Adrenal gland (tissue), 19 donors: ENCODE measurements at places on chromosomes 5 and 9.
A peak's percentile ranks its signal among the peaks of the same experiment; 100 is the strongest.

DNA sequence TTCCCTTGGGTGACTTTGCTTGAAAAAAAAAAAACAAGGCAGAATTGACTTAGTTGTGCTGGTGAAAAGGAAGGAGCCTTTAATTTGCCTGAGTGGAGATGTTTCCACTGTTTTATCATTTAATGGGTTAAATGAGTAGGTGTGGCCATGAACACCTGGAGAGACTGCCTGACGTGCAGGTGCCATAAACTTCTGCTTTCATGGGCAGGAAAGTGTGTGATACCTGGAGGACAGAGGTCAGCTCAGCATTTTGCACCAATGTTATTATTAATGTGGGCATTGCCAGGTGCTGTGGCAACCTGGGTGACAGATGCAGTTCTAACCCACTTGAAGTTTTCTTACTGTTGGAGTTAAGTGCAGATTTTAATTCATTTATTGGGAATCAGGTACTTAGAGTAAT is 145.4 kb downstream of the CD180 start:
- H3K36me3 ChIP-seq = no peaks in the 10 kb centered on the region
- no peak overlapping the region for H3K27ac ChIP-seq
- H3K4me1 ChIP-seq = peaks cover 31% of the 10 kb centered on the region
- H3K4me3 ChIP-seq = no peak overlapping the region
- DNase-seq = no peak
- H3K27me3 ChIP-seq = no peaks in the 10 kb centered on the region

DNA sequence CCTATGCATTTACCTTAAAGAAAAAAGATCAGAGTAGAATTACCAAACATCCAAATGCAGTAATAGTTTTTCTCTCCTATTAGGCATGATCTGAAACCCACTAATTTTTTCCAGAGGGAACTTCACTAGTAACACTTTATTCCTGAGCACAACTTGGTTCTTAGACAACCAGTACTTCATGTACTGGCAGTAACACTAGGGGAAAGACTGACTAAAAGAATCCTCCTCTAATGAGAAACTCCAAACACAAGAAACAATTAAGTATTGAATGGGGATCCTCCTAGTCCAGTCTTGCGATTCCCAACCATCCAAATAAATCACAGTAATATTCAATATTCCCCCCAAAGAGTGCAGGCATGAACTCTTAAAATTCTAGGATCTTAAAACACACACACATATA is 48.9 kb downstream of the ZNF608 start:
- no peak for DNase-seq
- H3K27ac ChIP-seq = peak overlapping the region; percentile 14
- no peaks in the 10 kb centered on the region for H3K36me3 ChIP-seq
- no peak overlapping the region for H3K4me3 ChIP-seq

GRCh38 chr9:87128844-87129493 is 181.7 kb upstream of the GAS1 start:
- no peak for DNase-seq
- H3K36me3 ChIP-seq = no peaks in the 10 kb centered on the region
- no peaks in the 10 kb centered on the region for H3K27me3 ChIP-seq
- no peaks in the 10 kb centered on the region for H3K4me1 ChIP-seq
- H3K27ac ChIP-seq = no peak overlapping the region
- H3K4me3 ChIP-seq = no peak overlapping the region

GRCh38 chr9:73034962-73035361 is 82.1 kb upstream of the ALDH1A1 start:
- H3K4me3 ChIP-seq = no peak overlapping the region
- no peaks in the 10 kb centered on the region for H3K4me1 ChIP-seq
- no peak for DNase-seq
- no peaks in the 10 kb centered on the region for H3K27me3 ChIP-seq
- H3K36me3 ChIP-seq = no peaks in the 10 kb centered on the region

DNA sequence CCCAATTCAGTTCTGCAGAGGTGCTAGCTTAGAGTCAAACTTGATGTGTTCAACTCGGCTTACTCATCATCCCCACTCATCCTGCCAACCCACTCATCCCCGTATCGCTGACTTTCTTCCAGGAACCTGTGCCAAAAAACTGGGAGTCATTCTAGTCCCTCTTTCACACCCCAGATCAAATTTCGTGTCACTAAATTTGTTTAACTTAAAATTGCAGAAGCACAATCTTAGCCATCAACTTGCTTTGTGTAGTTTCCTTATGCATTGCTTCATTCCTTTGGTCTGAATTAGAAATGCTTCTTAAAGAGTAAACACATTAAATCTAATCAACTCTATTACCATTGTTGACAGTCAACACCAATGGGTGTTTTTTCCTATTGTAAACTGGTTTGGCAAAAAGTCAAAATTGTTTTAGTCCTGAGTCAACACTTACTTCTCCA is 162.4 kb downstream of the TTC39B start:
- no peaks in the 10 kb centered on the region for H3K36me3 ChIP-seq
- no peak for DNase-seq
- H3K27me3 ChIP-seq = no peaks in the 10 kb centered on the region
- no peak overlapping the region for H3K4me3 ChIP-seq
- H3K27ac ChIP-seq = no peak overlapping the region

DNA sequence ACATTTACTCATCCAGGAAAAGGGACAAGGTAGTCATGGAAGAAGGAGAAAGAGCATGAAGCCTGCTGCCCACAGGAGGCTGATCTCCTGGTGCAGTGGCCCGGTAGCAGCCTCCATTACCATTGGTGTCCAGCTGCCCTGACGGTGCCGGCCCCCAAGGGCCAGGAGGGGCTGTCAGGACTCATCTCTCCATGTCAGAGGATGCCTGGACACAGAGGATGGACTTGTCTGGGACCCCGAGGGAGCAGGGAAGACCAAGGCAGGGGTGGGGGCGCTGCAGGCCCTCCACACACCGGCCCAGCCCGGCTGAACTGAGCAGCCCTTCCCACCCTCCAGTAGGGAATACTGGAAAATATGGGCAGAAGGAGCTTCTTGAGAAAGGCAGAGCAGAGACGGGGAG is 52.2 kb downstream of the IRX2 start:
- H3K27ac ChIP-seq = no peak overlapping the region
- no peak overlapping the region for H3K4me3 ChIP-seq
- no peaks in the 10 kb centered on the region for H3K27me3 ChIP-seq
- H3K36me3 ChIP-seq = no peaks in the 10 kb centered on the region
- no peaks in the 10 kb centered on the region for H3K4me1 ChIP-seq

DNA sequence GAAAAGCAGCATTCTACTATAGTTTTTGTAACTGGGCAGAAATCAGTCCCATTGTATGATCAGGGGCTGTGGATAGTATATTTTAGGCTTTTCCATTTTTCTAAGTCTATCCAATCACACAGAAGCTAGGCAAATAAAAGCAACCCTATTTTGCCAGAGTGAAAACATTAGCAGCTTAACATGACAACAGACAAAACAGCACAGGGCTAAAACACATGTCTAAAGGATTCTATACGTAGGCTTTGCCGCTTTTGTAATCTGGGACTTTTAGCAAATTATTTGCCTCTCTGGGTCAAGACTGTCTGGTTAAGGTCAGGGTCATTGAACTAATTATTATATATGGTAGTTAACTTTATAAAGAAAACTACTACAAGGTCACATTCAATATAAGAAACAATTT is 4.2 kb downstream of the MARCHF3 start:
- H3K27me3 ChIP-seq = no peaks in the 10 kb centered on the region
- H3K4me1 ChIP-seq = peaks cover 10% of the 10 kb centered on the region
- H3K27ac ChIP-seq = no peak overlapping the region
- DNase-seq = no peak
- H3K36me3 ChIP-seq = no peaks in the 10 kb centered on the region
- H3K4me3 ChIP-seq = no peak overlapping the region

- no peak within 1 kb of the TSS for H3K27ac ChIP-seq
- DNase-seq = no peak
- H3K4me3 ChIP-seq = no peak within 1 kb of the TSS
- no peaks in the 10 kb centered on the region for H3K27me3 ChIP-seq
- H3K36me3 ChIP-seq = no peaks in the 10 kb centered on the region
- H3K4me1 ChIP-seq = peaks cover 7% of the 10 kb centered on the region
Measured at GRCh38 chr5:176609724-176610434, at the start of gene GPRIN1. TSS of gene GPRIN1 (minus strand) at chr5:176610156. CDS start at chr5:176599834, 10,322 bp downstream.

DNA sequence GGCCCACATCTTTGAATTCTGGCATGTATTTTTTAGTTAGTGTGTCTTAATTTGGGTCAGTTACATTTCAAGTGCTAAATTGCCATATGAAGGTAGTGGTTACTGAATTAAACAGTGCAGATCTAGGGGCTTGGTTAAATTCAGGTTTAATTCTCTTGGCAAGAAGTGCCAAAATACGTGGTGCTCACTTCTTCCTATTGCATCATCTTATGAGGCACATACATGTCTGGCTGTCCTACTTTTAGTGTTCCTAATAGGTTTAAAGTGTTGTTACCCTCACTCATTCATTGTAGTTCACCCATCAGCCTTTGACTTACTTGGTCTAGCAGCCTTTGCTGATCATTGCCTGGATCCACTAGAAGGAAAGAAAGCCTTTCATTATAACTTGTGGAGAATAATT is 59.5 kb downstream of the RPS6 start:
- H3K4me1 ChIP-seq = no peaks in the 10 kb centered on the region
- H3K27me3 ChIP-seq = no peaks in the 10 kb centered on the region
- H3K36me3 ChIP-seq = no peaks in the 10 kb centered on the region
- no peak overlapping the region for H3K4me3 ChIP-seq
- no peak overlapping the region for H3K27ac ChIP-seq
